Stimulated activated CD4-positive, alpha-beta T cell treated with anti-CD3 and anti-CD28 coated beads, Interleukin-1b, Interleukin-23, amount 100 ng/mL, for 1 hour (primary cell): ENCODE measurements at places on chromosomes 5 and 9.

GRCh38 chr9:135811801-135812200 is 95.5 kb downstream of the CAMSAP1 start:
- no peak for DNase-seq

- DNase-seq: no peak
These were observed 1.0 kb upstream of the SAP30L start for GRCh38 chr5:154444556-154445421.

DNA sequence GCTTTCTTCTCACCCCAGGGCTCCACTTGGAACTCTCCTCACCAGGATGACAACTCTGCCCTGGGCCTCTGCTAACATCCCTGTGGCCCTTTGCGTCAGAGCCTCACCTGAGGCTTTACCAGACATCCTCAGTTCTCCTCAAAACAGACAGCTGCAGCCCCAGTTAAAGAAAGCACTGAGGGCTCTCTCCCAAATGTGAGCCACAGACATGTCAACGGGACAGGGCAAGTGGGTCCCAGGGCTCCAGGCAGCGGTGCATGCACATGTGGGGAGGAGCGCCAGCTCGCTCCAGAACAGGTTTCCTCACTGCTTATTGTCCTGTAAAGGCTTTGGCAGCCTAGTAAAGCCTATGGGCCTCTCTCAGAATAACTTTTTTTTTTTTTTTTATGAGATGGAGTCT is 37.3 kb downstream of the IPPK start:
- DNase-seq: no peak

GRCh38 chr9:88523056-88523455 is 11.9 kb upstream of the NXNL2 start:
- no peak for DNase-seq

DNA sequence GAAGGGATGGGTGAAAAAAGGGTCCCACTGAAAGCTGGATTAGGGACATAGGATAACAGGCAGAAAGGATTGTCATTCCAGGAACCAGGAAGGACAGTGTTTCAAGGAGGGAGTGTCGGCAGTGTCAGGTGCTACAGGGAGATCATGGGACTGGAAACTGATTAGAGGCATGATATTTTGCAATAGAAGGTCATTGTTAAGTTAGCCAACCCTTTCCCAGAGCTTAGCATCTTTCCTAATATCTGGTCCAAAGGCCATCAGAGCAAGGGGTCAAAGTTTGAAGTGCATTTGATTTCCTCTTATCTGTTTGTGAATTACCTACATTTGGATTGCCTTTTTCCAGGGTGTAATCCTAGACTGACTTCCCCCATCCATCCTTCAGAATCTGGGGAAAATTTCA is 91.3 kb downstream of the DOCK2 start:
- DNase-seq: no peak

GRCh38 chr9:68714416-68715180 is 9.6 kb downstream of the PIP5K1B start:
- DNase-seq: no peak

DNA sequence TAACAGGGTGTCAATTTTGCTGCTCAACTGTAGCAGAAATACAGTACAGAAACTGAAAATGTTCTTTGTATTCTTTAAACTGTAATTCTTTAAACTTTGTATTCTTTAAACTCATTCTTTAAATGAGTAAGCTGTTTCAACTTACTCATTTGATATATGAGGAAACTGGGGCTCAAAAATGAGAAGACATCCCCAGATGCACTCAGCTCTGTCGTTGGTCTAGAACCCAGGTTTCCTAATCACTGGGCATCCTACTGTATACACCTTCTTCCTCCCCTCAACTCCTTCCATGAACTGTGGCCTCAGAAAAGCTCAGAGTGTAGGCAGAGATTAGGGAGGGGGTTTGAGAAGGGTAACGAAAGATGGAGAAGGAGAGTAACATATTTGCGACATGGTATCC is 136.5 kb upstream of the MAST4 start:
- no peak for DNase-seq

DNA sequence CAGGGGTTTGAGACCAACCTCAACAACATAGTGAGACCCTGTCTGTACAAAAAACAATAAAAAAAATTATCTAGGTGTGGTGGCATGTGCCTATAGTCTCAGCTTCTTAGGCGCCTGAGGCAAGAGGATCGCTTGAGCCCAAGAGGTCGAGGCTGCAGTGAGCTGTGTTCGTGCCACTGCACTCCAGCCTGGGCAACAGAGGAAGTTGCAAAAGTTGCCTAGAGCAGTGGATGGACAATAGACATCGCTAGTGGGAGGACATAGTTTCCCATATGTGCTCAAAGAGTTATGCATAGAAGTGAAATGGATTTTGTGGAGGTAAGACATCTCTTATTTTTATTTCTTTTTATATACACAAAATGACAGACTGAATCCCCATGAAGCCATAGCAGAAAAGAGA is 19.0 kb downstream of the HNRNPK start:
- DNase-seq: no peak

DNA sequence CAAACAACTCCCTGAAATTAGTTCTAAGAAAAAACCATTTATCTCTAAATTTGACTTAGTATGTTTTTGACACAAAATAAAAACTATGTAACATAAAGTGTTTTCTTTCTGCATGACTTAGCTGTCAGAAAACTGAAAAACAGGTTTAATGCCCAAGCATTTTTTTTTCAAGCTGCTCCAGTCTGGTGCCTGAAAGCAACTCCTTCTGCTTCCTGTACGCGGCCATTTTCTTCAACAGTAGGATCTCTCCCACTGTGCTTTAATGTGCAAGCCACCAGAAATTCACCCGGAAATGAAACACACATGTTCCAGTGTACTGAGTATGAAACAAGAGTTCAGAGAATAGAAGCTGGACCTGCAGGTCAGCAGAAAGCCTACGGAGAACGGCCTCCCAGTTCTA is 161.2 kb downstream of the MED27 start:
- DNase-seq: no peak

GRCh38 chr5:58775701-58776262 is 192.9 kb downstream of the RAB3C start:
- DNase-seq: no peak

- DNase-seq: no peak
These were observed 177.9 kb downstream of the MELK start for GRCh38 chr9:36750630-36751029.

GRCh38 chr5:72752909-72753308 is 63.6 kb upstream of the TNPO1 start:
- DNase-seq: no peak

GRCh38 chr5:157568222-157568621 is 7.4 kb downstream of the ADAM19 start:
- no peak for DNase-seq

- DNase-seq: no peak
These were observed 24.2 kb upstream of the MACIR start for GRCh38 chr5:103234239-103234975.
